ENCODE measurements at places on chromosomes 11 and 22.

DNA sequence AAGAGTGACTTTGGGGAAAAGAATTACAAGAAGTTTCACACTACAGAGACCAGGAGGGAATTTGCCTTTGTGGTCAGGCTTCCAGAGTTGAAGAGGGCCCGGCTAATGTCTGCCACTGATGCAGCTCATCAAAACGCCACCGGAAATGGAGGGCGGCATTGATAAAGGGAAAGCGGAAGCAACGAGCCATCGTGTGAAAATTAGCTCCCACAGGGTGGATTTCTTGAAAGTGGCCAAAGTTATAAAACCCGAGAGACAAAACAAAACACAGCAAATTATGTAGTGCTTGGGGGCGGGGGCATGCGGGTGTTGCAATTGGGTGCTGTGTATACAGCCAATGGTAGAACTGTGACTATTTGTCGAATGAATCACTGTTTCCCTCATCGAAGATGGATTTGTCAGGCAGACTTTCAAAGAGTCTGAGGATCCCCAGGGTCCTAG is 113.0 kb downstream of the ADAMTS15 start:
- no peak for DNase-seq

DNA sequence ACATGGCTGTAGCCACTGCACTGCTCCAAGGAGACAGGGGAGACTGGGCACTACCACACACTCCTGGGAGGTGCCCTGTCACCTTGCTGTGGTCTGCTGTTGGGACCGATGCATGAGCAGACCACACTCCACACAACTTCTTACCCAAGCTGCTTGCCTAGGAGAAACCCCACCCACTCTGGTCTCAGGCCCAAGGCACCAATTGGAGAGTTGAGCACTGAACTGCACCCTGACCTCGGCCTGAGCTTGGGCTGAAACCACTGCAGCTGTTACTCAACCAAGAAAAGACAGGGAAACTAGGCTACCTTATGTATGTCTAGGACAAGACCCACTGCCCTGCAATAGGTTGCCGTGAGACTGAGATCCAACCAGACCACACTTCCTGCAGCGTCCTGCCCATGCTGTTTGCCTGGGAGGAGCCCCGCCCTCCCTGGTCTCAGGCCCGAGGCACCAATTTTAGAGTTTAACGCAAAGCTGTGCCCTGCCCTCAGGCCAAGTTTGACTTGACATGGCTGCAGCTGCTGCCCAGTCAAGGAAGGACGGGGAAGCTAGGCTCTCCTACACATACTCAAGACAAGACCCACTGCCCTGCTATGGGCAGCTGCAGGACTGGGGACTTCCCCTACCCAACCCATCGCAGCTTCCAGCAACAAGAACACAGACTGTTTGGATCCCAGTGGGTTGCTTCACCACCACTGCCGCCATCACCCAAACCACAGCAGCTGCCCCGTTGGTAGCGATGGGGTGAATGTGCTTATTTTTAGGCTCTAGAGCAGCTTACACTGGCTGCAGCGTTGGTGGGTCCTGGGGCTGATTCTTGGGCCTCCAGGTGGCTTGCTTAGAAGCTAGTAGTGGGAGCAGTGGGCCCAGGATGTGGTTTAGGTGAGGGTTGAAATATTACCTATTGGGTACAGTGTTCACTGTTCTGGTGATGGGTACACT is 66.8 kb downstream of the BRD1 start:
- DNase-seq, result no peak

DNA sequence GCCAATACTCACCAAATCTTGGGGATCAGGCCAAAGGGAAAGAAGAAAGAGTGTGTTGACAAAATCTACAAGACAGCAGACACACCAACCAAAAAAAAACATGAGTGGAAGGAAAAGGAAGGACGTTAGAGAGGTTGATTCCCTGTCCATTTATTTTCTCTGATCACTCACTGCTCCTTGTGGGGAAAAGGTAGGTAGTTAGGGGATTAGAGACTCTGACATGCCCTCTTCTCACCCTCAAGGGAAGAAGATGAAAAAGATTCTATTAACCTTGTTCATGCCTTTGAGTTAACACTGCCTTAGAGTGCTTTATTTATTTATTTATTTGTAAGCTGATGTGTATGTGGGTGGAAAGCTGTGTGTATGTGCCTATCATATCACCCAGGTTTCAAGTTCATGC is at the start of gene OR52H1:
TSS of gene OR52H1 (minus strand) at position 101 of the 400 bp plus-strand sequence. CDS start 3,035 bp downstream, outside the sequence.
- DNase-seq, result no peak

- no peak for DNase-seq
These were observed 655.1 kb upstream of the ARHGAP42 start for GRCh38 chr11:100031973-100032372.

- DNase-seq, result no peak
These were observed 145.8 kb upstream of the ARHGAP20 start for GRCh38 chr11:110857892-110858546.

- no peak for DNase-seq
These were observed 139.5 kb downstream of the KIF18A start for GRCh38 chr11:27968461-27968860.

DNA sequence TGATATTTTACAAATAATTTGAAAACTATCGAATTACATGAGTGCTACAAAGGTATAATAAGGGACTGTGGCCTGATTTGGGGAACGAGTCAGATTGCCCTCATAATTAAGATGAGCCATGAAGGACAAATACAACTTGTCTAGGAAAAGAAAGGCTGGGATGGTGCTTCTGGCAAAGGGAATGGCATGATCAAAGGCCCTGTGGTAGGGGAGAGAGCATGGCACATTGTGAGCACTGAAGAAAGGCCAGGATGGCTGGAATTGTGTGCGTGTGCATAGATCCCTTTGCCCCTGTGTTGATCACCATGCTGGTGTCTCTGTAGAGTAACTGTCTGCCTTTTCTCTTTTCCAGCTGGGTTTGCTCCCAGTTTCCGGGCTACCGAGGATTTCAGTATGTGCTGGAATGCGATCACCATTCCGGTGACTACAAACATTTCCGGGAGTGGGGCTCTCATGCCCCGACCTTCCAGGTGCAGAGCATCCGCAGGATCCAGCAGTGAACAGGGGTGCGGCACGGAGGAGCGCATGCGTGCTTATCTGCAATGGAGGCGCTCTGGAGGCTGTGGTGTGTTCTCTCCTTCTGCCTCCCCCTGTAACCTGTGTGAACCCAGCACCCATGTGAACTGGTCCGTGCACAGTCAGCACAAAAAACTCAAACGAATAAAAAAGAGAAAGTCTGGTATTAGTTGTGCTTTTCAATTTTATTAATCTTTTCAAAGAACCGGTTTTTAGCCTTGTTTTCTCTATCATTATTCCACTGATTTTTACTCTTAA is 8.4 kb downstream of the CRYBA4 start:
- DNase-seq, result no peak

DNA sequence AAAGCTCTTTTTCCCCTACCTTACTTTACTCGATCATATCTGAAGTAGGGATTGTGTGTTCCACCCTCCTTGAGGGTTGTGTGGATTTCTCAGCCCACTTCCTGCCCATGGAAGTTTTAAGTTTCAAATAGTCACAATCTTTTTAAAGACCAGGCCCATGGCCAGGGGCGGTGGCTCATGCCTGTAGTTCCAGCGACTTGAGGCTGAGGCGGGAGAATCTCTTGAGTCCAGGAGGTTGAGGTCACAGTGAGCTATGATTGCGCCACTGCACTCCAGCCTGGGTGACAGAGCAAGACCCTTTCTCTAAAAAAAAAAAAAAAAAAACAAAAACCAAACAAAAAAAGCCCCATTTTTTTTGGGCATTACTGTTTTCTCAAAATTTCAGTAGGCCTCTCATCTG is 36.3 kb upstream of the LRRC10B start:
- no peak for DNase-seq

DNA sequence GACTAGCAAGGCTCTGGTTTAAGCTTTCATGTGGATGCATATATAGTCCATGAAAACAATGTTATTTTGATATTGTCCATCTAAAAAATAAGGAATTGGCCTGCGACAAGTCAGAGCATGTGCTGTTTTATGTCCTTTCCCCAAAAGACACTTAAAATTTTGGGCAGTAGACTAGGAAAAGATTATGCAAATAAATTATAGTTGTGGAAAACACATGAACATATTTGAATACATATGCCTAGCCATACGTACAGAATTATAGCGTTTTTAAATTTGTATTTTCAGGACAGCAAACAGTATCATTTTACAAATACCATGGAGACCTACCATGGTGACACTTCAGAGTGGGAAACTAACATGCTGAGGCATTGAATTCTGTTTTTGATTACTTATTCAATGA is 113.8 kb upstream of the SLC5A12 start:
- no peak for DNase-seq

- no peak for DNase-seq
These were observed 14.6 kb upstream of the MIAT start for GRCh38 chr22:26642465-26643417.
